Naive thymus-derived CD8-positive, alpha-beta T cell (primary cell): ENCODE measurements at places on chromosomes 5 and 9.

- peaks cover 9% of the 10 kb centered on the region for H3K4me1 ChIP-seq
- no peaks in the 10 kb centered on the region for H3K36me3 ChIP-seq
- no peak for DNase-seq
- no peak overlapping the region for H3K4me3 ChIP-seq
- no peak overlapping the region for H3K27ac ChIP-seq
Observed at GRCh38 chr9:27377147-27377807, 80.3 kb upstream of the EQTN start.

DNA sequence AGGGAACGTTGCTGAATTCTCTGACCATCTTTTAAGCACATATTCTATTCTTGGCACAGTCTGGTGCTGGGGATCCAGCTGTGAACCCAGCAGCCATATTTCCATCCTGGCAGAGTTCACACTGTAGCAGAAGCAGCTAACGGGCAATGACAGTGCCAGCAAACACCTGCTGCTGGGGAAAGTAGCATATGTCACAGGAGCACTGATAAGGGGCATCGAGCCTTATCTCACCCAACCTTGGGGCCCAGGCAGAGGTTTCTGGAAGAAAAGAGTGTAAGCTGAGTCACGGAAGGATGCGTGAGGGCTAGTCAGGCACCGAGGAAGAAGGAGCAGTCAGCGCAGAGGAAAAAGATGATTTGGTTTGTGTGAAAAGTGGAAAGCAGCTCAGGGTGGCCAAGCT, 1.1 kb downstream of the NDOR1 start:
- peak overlapping the region; percentile 88 for H3K4me3 ChIP-seq
- DNase-seq: no peak
- peaks cover 31% of the 10 kb centered on the region for H3K4me1 ChIP-seq
- H3K36me3 ChIP-seq: no peaks in the 10 kb centered on the region

DNA sequence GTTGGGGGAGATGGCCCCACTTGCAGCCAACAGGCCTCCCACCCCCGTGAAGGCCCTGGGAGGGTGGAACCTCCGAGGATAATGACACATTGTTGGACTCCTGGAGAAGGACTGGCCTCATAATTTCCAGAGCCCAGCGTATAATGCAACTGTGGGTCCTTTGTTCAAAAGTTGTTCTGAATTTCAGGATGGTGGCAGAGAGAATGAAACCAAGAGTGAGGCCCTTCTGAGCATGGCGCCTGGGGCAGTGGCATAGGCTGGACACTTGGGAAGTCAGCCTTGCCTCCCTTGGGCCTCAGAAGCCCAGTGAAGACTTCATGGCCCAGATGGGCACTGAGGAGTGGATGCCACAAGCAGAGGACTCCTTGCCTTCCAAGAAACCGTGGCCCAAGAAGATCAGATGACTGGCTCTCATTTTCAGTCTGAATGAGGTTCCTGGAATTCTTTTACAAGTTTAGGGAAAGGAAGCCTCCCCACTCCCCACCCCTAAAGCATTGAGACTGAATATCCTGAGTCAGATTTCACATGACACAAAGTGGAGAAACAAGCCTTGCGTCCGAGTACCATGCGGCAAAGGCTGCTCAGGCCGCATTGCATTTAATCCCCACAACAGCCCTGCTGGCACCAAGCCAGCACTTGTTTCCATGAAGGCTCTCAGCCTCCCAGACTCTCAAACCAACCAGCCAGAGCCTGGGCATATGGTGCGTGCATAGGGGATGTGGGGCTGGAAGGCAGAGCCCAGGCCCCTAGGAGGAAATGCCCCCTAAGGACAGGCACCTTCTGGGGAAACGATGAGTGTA, 96.7 kb upstream of the SMIM23 start:
- H3K27ac ChIP-seq: no peak overlapping the region
- H3K4me1 ChIP-seq: no peaks in the 10 kb centered on the region
- H3K4me3 ChIP-seq: no peak overlapping the region
- H3K36me3 ChIP-seq: no peaks in the 10 kb centered on the region

- no peaks in the 10 kb centered on the region for H3K27me3 ChIP-seq
- H3K27ac ChIP-seq: peak overlapping the region; percentile 85
- H3K4me1 ChIP-seq: peaks cover 78% of the 10 kb centered on the region
- H3K36me3 ChIP-seq: peaks cover 35% of the 10 kb centered on the region
- H3K4me3 ChIP-seq: peak overlapping the region; percentile 33
Observed at GRCh38 chr5:57207007-57207653, 33.3 kb downstream of the GPBP1 start.

DNA sequence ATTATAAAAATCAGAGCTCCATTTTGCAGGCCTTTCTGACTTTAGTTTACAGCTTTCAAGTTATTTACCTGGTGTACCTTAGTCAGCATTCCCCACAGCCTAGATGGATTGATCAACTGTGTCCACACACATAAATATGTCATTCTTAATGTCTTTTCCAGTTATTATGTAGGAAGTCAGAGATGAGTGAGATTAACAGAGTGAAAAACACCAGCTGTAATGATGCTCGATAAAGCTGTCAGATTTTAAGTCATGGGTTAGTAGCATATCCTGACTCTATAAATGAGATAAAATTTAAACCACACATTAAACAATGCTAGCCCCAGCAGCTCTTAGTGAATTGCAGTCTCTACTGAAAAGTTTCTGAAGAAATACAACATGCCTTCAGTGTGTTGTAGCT, 48.9 kb downstream of the NUDT12 start:
- no peaks in the 10 kb centered on the region for H3K36me3 ChIP-seq
- H3K27ac ChIP-seq: no peak overlapping the region
- H3K4me3 ChIP-seq: no peak overlapping the region
- H3K27me3 ChIP-seq: no peaks in the 10 kb centered on the region

DNA sequence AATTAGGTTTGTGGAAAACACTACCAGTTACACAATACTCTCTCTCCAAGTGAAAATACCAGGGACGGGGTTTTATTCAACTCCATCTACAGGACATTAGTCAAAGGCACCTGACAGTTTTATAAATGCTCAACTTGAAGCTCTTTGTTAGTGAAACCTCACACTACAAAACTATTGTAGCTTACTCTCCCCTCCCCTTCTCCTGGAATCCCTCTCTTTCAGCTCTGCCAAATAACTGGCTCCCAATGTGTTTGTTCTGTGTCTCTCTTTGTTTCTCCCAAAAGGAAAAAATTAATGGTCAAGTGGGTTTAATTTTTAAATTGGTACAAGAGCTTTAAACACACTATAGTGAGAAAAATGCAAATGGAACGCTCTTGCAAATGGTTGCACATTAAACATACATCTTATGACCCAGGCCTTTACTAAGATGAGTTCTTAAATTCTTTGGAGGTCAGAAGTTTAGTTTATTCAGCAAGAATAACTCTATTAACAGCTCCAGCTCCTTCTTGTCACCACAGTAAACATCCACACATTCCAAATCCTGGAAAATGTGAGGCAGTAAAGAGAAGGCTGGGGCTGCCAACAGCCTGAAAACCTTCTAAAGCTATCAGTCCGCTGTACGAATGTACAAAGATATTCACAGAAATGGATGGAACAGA, 48.4 kb downstream of the ZNF608 start:
- no peak overlapping the region for H3K4me3 ChIP-seq
- H3K36me3 ChIP-seq: no peaks in the 10 kb centered on the region
- H3K4me1 ChIP-seq: peaks cover 10% of the 10 kb centered on the region
- H3K27ac ChIP-seq: no peak overlapping the region
- DNase-seq: no peak

DNA sequence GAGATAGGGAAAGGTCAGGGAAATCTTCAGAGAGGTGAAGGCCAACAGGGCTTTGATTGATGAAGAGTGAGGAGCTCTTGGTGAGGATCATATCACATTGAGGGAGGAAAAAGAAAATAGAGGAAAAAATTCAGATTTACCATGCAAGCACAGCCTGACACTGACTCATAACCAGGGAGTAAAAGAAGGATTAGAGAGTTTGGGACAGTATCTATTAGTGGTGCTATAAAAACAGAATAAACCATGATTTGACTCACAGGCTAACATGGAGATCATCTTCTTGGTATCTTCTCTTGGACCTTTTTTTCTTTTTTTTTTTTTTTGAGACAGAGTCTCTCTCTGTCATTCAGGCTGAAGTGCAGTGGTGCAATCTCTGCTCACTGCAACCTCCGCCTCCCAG, 44.4 kb downstream of the MUSK start:
- no peak overlapping the region for H3K4me3 ChIP-seq
- H3K4me1 ChIP-seq: no peaks in the 10 kb centered on the region
- no peak overlapping the region for H3K27ac ChIP-seq
- H3K36me3 ChIP-seq: peaks cover 10% of the 10 kb centered on the region
- no peaks in the 10 kb centered on the region for H3K27me3 ChIP-seq
- DNase-seq: no peak

DNA sequence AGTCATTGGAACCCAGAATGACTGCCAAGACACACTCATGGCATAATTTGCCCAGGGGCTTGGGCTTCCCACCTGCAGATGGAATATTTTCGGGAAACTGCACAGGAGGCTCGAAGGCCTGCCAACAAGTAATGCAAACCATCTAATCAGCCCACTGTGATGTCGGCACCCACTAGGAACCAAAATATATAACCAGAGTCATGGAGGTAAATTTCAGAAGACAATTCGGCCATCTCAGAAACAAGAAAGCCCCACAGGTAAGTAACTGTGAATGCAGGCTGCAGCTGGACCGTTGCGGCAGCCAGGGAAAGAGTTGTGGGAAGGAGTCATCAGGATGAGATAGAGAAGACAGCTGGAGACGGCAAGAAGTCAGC, 264.4 kb downstream of the SYK start:
- H3K4me3 ChIP-seq: no peak overlapping the region
- peaks cover 13% of the 10 kb centered on the region for H3K27me3 ChIP-seq
- no peaks in the 10 kb centered on the region for H3K4me1 ChIP-seq
- H3K36me3 ChIP-seq: peaks cover 1% of the 10 kb centered on the region
- no peak overlapping the region for H3K27ac ChIP-seq
